A375 (cell line): ENCODE measurements at places on chromosomes 12 and 14. TPM values are rescaled to one million over a fixed set of nuclear protein-coding genes. Genes with fewer than 3 reads are reported as not detected.

The CAPZA3 gene
- total RNA-seq, result not detected in 2 replicates

The POTEM gene
- total RNA-seq, result 1.9 and 4.2 TPM in 2 replicates

The DNAI7 gene
- total RNA-seq, result 0.08 and 0.23 TPM in 2 replicates

The CCDC91 gene
- 29.4 and 30.9 TPM in 2 replicates for total RNA-seq

The GUCY2C gene
- 0.05 TPM in 1 of 2 replicates, not detected in the other for total RNA-seq

The BBOF1 gene
- total RNA-seq, result 1.6 and 2.2 TPM in 2 replicates

The ANKRD13A gene
- 35.9 and 39.2 TPM in 2 replicates for total RNA-seq

The ADAMTS20 gene
- total RNA-seq, result 0.94 and 0.98 TPM in 2 replicates

The DIO2 gene
- 0.05 and 0.34 TPM in 2 replicates for total RNA-seq

The KLRD1 gene
- total RNA-seq, result not detected in 2 replicates

The TAS2R8 gene
- not detected in 2 replicates for total RNA-seq

The ITGB7 gene
- 2.2 and 5.1 TPM in 2 replicates for total RNA-seq

The PLD4 gene
- total RNA-seq, result 0.03 and 0.04 TPM in 2 replicates

The PIP4P1 gene
- 13.1 and 14.8 TPM in 2 replicates for total RNA-seq

The FAM222A gene
- 4.7 and 7.3 TPM in 2 replicates for total RNA-seq

The ABCD4 gene
- total RNA-seq, result 24.6 and 33.5 TPM in 2 replicates

The OR2AP1 gene
- not detected in 2 replicates for total RNA-seq

The GLIPR1L1 gene
- total RNA-seq, result not detected in 2 replicates

The KRT73 gene
- not detected in 2 replicates for total RNA-seq

The OVCH1 gene
- not detected in 2 replicates for total RNA-seq

The ACOT6 gene
- not detected in 2 replicates for total RNA-seq

The ART4 gene
- not detected in 2 replicates for total RNA-seq

The LMNTD1 gene
- 0.30 TPM in 1 of 2 replicates, not detected in the other for total RNA-seq

The INHBE gene
- 4.3 and 4.9 TPM in 2 replicates for total RNA-seq

The GALNT6 gene
- total RNA-seq, result 8.0 and 9.7 TPM in 2 replicates

The EIF2S3B gene
- 0.57 and 2.8 TPM in 2 replicates for total RNA-seq

The CRIP1 gene
- 0.29 and 1.7 TPM in 2 replicates for total RNA-seq

The A2M gene
- 0.85 and 1.2 TPM in 2 replicates for total RNA-seq

The FGF23 gene
- not detected in 2 replicates for total RNA-seq

The KLHL33 gene
- 0.05 TPM in 1 of 2 replicates, not detected in the other for total RNA-seq

The TMEM63C gene
- total RNA-seq, result 0.21 and 0.30 TPM in 2 replicates

The PTCSC3 gene
- total RNA-seq, result not detected in 2 replicates

The KIF26A gene
- not detected in 2 replicates for total RNA-seq

The KRT75 gene
- total RNA-seq, result 0.19 TPM in 1 of 2 replicates, not detected in the other

The FLRT2 gene
- total RNA-seq, result 3.5 and 5.4 TPM in 2 replicates

The FAM181A gene
- not detected in 2 replicates for total RNA-seq
